Activated naive CD8-positive, alpha-beta T cell treated with anti-CD3 and anti-CD28 coated beads, Interleukin-2, amount 10 ng/mL, durations not matched to agents 7 days and 5 days (primary cell): ENCODE measurements at places on chromosomes 11 and 22. TPM values are rescaled to one million over a fixed set of nuclear protein-coding genes. Genes with fewer than 3 reads are reported as not detected.

The CLTCL1 gene
- total RNA-seq = 1.3 TPM

The MFRP gene
- not detected for total RNA-seq

DNA sequence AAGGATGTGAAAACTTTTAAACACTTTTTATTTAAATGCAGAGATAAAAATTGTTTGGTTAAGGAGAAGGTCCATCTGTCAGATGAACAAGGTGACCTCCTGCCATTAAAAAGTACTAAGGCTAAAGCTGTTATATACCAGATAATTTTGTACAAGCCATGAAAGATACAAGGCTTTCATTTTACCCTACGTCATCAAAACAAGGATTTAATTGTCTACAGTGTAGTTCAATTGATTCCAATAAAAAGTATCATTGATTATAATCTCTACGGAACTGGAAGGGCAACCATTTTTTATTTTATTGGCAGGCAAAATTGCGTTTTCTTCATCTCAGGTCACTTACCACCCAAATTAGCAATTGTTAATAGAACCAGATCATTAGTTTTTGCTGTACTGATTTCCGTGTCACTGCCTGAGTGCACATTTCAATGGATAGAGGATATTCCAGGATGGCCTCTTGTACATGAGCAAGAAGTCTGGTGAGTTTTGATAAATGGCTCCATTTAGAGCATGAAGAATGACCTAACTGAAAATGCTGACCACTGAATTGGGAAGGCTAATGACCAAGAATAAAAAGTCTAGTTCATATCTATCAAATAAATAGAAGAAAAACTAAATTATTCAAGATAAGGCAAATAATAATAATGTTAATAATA lies 564.9 kb downstream of the JRKL start:
- H3K27ac ChIP-seq = no peak overlapping the region
- no peak for DNase-seq
- H3K36me3 ChIP-seq = no peaks in the 10 kb centered on the region
- H3K27me3 ChIP-seq = no peaks in the 10 kb centered on the region

GRCh38 chr11:83957038-83957900 lies 671.1 kb upstream of the CCDC90B start:
- no peak for DNase-seq
- no peaks in the 10 kb centered on the region for H3K36me3 ChIP-seq
- H3K4me3 ChIP-seq = no peak overlapping the region
- H3K27me3 ChIP-seq = no peaks in the 10 kb centered on the region

DNA sequence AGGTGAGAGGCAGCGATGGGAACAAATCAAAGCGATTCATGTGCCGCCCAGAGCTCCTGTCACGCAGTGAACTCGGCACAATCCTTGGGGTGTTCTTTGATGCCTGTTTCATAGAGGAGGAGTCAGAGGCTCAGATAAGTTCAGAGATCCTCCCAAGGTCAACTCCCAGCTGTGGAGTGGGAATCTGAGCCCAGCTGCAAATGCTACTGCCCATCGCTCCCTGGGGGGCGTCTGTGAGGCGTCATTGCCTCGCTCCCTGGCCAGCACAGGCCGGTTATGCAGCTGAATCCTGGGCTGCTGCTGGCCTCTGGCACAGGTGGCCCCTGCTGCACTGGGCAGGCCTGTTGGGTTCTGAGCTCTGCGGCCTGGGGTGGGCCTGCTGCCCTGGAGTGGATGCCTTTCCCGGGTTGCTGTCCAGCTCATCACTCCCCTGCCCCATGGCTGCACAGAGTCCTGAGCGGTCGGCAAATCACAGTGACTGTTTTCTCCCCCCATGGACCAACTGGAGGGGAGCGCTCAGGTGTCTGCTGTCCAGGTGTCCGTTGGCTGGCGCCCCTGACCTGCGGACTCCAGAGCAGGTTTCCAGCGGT lies 36.3 kb upstream of the SHISAL1 start:
- peaks cover 4% of the 10 kb centered on the region for H3K4me1 ChIP-seq
- peaks cover 20% of the 10 kb centered on the region for H3K27me3 ChIP-seq
- no peak for DNase-seq
- no peaks in the 10 kb centered on the region for H3K36me3 ChIP-seq
- no peak overlapping the region for H3K27ac ChIP-seq

GRCh38 chr11:38345286-38345685 lies 1747.2 kb upstream of the RAG2 start:
- no peak for DNase-seq
- no peak overlapping the region for H3K4me3 ChIP-seq
- H3K27ac ChIP-seq = no peak overlapping the region
- H3K36me3 ChIP-seq = no peaks in the 10 kb centered on the region
- no peaks in the 10 kb centered on the region for H3K4me1 ChIP-seq

DNA sequence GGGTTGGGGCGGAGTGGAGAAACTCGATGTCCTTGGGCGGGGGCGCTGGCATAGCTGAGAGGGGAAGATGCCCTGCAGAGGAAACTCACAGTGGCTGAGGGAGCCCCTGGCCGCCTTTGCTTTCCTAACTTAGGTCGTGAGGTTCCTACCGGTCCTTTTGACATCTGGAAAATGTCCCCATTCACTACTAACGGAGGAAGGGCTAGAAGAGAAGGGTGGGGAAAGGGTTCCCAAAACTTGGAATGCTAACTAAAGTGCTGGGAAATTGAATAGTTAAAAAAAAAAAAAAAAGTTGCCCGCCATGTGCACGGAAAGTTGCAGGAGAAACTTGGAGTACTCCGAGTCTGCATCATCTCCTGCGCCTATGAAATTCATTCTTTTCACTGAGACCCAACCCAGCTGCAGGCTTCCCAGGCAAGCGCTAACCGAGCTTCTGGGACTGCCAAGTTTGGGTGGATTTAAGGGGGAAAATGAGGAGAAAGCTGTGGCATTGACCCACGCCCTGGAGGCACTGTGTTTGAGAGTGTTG lies 796 bp downstream of the TIMP3 start:
- no peaks in the 10 kb centered on the region for H3K36me3 ChIP-seq
- no peak overlapping the region for H3K4me3 ChIP-seq
- no peak overlapping the region for H3K27ac ChIP-seq
- H3K4me1 ChIP-seq = peaks cover 1% of the 10 kb centered on the region

GRCh38 chr22:31747441-31747840 lies 2.5 kb downstream of the PRR14L start:
- peaks cover 9% of the 10 kb centered on the region for H3K36me3 ChIP-seq
- no peak for DNase-seq
- no peaks in the 10 kb centered on the region for H3K27me3 ChIP-seq
- peaks cover 31% of the 10 kb centered on the region for H3K4me1 ChIP-seq
